Activated naive CD4-positive, alpha-beta T cell treated with anti-CD3 and anti-CD28 coated beads, Interleukin-2, amount 50 U/mL, for 16 hours (primary cell): ENCODE measurements at places on chromosomes 5 and 9.

- DNase-seq = no peak
Measured at GRCh38 chr5:113682497-113683136, 169.1 kb downstream of the YTHDC2 start.

- DNase-seq = no peak
Measured at GRCh38 chr5:10853154-10853553, 92.1 kb upstream of the DAP start.

DNA sequence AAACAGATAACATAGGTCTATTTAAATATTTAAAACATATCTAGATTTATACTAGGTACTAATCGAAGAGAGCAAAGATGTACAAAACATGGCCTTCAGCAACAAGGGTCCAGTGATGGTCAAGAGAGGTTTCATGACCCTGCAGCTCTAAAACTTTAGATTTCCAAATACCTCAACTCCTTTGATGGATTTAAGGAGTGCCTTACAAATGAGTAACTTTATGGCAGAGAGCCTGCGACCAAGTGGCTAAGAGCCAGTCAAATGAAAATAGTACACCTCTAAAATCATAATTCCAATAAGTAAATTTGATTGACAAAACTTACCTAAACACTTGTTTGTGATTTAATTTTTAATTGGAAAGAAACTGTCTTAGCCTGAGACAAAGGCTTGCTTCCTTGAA lies 4.7 kb upstream of the SH3RF2 start:
- no peak for DNase-seq

DNA sequence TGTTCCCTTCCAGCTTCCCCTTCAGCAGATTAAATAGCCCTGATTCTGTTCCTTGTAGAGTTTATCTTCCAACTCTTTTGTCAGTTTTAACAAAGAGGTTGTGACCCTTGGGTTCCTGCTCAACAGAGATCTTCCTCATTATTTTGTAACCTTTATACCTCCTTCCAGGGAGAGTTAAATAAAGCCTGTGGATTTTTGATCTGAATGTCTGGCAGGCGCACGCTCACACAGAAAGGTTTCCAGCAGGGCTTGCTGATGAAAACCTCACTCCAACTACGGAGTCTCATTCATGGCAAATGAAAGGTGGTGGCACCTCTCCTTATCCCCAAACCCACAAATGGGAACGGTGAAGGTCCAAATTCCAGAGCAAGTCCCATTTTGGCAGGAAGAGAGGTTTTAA lies 129.0 kb downstream of the SREK1 start:
- no peak for DNase-seq

DNA sequence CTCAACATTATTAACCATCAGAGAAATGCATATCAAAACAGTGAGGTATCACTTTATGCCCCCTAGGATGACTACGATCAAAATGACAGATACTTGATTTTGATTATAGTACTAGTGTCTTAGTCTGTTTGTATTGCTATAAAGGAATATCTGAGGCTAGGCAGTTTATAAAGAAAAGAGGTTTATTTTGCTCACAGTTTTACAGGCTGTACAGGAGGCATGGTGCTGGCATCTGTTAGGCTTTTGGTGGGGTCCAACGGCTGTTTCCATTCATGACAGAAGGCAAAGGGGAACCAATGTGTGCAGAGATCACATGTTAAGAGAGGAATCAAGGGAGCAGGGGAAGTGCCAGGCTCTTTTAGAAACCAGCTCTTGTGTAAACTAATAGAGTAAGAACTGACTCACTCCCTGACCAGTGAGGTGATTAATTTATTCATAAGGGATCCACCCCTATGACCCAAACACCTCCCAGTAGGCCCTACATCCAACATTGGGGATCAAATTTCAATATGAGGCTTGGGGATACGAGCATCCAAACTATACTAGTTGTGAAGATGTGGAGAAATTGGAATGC lies 16.0 kb upstream of the AFF4 start:
- no peak for DNase-seq

- no peak for DNase-seq
Measured at GRCh38 chr9:136345281-136346156, 18.0 kb downstream of the DNLZ start.

DNA sequence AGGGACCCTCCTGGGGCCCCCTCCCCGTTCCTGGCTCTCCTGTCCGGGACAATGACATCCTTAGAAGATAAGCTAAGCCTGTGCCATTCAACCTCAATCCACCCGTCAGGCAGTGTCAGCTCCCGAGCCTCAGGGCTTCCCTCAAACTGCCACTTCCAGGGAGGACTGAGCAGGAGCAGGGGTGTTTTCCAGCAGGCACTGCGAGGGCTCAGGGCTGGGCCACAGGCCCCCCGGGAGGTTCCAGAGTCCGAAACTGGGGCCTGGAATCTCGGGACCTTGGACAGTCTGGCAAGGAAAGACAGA lies 26.2 kb downstream of the LHX3 start:
- DNase-seq = no peak

- DNase-seq = no peak
Measured at GRCh38 chr9:137396227-137396626, 26.7 kb downstream of the EXD3 start.

DNA sequence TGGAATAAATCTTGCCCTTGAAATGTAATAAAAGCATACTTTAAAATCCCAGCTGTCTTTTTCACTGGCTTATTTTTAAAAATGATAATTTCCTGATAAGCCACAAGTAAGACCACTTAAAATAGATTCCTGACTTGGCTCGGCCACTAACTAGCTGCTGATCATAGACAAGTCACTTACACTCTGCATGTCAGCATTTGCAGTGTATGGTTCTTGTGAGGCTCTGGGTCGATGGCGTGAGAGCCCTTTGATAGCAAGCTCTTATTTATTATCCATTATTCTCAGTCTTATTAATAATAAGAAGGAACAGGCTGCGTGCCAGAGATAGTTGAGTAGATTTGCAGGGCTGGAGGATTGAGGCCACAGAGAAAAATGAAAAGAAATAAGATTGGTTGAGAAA lies 110.7 kb upstream of the IL12B start:
- no peak for DNase-seq

DNA sequence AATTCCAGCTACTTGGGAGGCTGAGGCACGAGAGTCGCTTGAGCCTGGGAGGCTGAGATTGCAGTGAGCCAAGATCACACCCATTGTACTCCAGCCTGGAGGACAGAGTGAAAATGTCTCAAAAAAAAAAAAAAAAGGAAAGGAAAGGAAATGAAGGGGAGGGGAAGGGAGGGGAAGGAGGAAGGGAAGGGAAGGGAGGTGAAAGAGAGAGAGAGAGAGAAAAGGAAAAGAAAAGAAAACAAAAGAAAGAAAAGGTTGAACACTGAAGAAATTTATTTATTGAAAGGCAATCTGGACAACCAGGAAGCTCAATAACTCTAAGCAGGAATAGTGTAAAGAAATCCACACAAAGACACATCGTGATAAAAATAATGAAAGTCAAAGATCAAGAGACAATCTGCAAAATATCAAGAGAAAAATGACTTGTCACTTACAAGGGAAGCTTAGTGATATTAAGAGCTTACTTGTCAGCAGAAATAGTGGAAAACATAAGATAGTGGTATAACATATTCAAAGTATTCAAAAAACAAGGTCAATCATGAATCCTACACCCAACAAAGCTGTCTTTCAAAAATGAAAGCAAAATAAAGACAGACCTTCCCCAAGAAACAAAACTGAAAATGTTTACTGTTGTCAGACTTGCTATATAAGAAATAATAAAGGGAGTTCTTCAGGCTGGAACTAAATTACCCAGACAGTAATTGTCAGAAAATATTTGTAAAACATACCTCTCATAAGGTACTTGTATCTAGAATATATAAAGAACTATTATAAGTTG lies 10.9 kb upstream of the RIMOC1 start:
- no peak for DNase-seq

DNA sequence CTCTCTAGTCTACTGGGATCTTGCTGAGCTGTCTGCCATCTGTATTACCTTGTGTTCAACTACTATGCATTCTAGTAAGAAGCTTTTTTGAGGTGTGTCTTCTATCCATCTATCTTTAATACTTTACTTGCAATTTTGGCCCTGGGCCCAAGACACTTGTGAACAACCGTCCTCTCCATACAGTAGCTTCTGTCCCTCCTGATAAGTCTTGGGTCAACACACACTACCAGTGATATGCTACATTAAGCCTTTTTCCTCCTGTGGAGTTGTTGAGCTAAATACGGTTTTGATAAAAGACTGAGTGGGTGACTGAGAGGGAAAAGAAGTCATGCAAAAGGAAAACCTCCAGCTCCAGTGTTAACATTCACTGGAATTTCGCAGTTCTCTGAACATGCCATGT lies 133.3 kb upstream of the PCA3 start:
- DNase-seq = no peak

- DNase-seq = no peak
Measured at GRCh38 chr5:168667301-168667840, 88.2 kb upstream of the PANK3 start.

GRCh38 chr5:14869233-14869632 lies 2.3 kb downstream of the ANKH start:
- no peak for DNase-seq
